ENCODE measurements at places on chromosomes 3 and 15.

- DNase-seq = no peak
These were observed 60.3 kb downstream of the MAP6D1 start for GRCh38 chr3:183764847-183765731.

GRCh38 chr3:17967111-17967510, 224.7 kb upstream of the TBC1D5 start:
- no peak for DNase-seq

DNA sequence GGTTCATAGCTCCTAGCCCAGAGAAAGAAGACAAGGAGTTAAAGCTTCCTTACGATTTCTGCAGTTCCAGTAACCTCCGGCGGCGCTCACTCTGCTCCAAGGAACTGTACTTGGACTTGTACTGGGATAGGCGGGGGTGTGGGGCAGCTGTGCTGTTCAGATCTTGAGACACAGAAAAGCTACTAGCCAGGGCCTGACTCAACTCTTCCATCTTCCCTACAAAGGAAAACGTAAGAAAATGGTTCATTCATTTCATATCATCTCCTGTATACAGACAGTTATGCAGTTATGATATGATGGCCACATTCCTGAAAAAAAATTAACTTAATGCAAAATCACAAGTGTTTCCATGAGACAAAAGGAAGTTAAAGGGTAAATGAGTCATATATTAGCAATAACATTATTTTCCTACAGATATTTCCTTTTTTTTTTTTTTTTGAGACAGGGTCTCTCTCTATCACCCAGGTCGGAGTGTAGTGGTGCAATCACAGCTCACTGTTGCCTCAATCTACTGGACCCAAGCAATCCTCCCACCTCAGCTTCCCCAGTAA, 4.6 kb downstream of the SNUPN start:
- no peak for DNase-seq

- no peak for DNase-seq
These were observed 115.5 kb downstream of the NFKBIZ start for GRCh38 chr3:101964861-101965260.

DNA sequence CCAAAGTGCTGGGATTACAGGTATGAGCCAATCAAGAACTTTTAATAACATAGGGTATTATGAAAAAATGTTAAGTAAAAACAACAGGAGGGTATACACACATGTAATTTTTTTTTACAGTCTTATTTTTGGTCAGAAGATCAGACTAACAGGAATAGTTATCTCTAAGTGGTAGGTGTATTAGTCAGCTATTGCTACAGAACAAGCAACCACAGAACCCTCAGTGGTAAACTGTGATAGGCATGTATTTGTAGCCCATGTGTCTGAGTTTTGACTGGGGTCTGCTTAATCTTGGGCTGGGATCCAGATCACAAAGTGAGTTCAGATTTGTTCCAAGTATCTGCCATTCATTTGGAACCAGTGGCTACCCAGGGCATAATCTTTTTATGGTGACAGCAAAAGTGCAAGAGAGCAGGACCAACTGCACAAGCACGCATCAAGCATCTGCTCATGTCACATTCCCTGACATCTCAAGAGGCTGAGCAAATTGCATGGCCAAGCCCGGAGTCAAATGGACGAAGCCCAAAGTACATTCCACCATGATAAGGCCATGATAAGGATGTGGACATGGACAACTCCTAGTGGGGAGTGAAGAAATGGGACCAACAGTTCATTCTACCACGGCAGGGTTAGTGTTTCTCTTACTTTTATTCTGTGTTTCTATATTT, 3.0 kb upstream of the IL5RA start:
- DNase-seq = no peak

DNA sequence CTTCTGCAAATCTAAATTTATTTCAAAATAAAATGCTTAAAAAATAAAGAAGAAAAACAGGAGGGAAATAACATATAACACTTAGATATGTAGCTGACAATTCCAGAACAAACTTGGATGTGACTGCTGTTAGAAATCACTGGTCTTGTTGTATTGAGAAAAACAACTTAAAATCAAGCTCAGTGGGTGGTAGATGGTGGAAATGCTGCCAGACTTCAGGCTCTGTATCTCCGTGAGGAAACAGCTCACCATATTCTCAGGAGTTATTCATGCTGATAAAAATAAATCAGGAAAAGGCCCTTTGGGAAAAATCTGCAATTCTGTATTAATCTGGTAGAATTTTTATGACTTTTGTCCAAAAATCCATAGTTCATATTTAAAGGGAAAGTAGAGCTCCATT, 477.6 kb downstream of the RAP2B start:
- DNase-seq = no peak

- DNase-seq = no peak
These were observed 5.9 kb downstream of the ANKRD63 start for GRCh38 chr15:40276927-40277326.

- DNase-seq = no peak
These were observed 230.6 kb upstream of the PEX5L start for GRCh38 chr3:180267202-180267843.

DNA sequence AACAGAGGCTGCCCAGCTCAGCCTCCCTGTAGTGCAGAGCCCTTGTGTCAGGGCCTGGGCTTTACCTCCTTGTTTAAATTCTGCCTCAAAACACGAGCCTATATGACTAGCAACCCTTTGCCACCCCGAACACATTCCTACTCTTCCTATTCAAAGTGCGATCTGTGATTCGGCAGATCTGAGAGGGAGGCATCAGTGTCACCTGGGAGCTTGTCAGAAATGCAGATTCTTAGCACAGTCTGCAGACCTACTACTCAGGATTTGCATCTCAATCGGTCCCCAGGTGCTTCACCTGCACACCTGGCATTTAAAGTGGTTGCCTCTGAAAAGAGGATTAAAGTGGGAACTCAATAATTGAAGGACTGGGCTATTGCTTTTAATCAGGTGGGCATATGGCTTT, 273.2 kb upstream of the TOPAZ1 start:
- no peak for DNase-seq

DNA sequence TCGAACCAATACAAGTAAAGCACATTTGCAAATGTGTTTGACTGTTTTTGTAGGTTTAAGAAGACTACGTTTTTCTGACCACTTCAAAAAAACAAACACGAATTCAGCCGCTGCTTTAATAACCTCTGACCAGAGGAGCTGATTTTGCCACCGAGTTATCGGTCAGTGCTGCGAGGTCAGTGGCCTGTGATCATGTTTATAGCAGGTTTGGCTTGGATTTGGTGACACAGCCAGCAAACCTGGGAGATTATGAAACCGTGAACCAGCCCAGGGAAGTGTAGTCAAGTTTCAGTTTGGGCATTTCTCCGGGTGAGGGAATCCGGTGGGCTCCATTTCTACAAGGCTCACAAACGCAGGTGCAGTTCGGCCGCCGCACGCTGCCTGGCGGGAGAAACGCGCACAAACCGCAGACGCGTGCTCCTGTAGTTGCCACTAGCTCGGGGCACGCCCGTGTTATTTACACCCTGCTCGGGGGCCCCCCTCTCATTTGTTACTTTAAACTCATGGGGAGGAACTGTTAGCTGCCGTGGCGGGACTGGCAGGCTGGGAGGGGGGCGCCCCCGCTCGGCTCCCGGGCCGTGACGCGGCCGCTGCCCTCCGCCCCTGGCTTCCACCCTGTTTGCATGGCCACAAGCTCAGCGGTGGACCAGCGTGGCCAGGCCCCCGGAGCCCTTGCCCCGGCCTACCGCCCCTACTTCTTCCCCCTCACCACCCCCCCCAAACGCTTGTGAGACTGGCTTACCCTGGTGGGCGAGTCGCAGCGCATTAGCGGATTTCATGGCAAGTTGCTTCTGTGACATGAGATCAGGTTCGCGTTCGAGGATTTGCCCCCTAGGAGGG, 13.6 kb upstream of the ONECUT1 start:
- no peak for DNase-seq

DNA sequence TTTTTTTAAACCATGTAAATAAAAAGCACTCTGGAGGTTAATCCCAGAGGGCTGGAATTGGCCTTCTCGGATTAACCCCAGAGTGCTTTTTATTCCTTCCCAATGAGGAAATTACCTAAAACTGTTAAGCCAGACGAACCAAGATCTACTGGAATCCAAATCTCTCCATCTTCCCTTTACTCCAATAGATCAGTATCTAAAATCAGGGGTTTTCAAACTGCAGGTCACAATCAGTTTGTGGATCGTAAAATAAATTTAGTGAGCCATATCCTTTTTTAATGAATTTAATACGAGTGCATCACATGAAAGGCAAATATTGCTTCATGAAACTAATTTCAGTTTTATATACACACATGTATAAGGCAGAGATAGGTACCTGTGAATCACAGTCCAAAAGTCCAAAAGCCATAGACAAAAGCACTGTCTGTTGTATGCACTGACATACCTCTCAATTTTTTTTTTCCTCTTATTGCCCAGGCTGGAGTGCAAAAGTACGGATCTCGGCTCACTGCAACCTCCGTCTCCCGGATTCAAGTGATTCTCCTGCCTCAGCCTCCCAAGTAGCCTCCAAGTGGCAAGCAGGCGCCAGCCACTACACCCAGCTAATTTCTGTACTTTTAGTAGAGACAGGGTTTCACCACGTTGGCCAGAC, 61.3 kb downstream of the TBL1XR1 start:
- DNase-seq = no peak

Data from CD4-positive, alpha-beta T cell treated with Interleukin-1 beta for 1 hour (primary cell).